Choroid plexus epithelial cell (primary cell): ENCODE measurements at places on chromosomes 12 and 14.

DNA sequence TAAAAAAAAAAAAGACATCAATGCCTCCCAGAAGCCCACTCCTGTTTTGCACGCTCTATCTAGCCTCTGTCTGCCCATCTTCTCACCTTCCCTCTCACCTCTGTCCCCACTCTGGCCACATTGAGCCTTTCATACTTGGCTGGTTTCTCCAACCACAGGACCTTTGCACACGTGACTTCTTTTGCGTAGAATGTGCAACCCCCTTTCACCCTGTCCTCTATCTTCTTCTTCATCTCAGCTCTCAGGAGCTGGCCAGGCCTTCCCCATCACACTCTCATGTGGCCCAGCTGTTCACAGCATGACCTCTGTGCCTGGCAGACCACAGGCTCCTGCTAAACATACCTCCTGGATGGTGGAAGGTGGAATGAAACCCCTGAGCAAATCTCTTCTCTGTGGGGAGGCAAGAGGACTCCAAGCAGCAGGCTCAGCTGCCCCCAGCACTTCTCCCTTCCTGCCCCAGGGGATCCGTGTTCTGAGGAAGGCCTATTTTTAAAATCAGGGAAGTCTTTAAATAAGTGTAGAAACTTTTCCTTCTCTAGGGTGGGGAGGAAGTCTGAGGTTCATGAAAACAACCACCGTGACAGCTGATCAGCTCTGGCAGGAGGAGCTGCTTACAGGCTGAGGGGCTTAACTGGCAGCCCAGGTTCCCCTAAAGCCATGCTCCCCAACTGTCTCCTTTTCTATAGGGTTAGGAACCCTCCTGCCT is 11.6 kb downstream of the HVCN1 start:
- peak; percentile 85 for DNase-seq

GRCh38 chr14:66065188-66065587 is 421.0 kb upstream of the CCDC196 start:
- DNase-seq: no peak

DNA sequence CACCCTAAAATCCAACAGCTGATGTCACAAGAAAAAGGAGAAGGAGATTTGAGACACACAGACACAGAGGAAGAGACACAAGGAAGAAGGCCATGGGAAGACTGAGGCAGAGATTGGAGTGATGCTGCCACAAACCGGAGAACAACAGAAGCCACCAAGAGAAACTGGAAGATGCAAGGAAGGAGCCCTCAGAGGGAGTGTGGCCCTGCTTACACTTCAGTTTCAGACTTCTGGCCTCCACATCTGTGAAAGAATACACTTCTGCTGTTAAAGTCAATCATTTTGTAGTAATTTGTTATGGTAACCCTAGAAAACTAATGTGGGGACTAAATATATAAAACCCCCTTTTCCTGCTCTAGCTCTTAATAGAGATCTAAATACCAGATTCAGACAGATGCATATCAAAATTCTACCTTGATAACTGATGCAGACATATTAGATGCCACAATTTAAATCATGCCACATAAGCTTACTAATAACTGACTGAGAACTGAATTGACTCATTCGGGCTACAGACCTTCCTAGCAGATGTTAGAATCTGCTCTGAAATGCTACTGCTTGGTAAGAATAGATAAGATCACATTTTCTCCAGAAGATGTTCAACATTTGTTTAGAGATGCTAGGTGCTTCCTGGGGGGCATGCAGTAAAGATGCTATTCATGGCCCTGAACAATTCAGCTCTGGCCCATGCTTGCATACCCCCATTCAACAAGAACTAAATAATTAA is 113.1 kb upstream of the CCND2 start:
- DNase-seq: no peak

- DNase-seq: no peak
These were observed 68.9 kb downstream of the TESC start for GRCh38 chr12:117030187-117030900.

DNA sequence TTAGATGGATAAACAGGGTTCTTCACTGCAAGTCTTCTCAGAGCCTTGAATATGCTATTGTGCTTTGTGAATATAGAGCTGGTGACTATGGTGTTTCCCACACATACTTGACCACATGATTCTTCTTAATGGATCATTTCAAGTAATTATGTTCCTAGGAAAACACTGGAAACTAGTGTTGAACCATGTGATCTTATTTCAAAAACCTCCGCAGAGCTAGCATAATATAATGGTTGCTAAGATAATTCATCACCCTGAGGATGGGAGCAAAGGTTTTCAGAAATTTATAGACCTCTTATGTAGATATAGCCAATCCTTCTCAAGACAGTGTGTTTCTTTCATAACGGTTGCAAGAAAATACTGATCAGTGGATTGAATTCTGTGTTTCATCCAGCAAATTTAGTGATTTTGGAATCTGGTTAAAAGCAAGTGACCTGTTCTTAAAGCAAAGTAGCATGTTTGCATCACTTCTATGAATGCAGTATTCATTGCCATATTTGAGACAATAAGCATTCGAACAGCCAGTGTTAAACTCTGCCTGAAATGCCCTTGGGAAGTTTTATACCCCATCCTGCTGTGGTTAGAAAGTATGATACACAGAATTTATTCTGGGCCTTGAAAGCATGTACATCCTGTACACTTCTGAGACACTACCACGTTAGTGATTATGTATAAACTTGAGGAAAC is 341.0 kb upstream of the E2F7 start:
- no peak for DNase-seq

DNA sequence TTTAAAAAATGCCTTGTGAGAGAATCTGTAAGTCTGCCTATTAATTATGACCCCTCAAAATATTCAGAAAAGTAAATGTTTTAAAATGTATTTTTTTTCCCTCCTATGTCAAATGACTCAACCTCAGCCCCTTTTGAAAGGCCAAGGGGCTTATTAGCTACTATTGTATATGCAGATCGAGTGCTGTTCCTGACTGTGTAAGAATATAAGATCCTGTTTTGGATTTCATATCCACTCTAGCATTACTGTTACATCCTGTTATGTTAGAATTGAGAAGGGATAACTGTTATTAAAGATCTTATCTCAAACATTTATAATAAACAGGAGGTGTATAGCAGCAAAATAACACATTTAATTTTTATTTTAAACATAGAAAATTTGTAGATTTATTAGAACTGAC is 46.6 kb upstream of the TPH2 start:
- no peak for DNase-seq

DNA sequence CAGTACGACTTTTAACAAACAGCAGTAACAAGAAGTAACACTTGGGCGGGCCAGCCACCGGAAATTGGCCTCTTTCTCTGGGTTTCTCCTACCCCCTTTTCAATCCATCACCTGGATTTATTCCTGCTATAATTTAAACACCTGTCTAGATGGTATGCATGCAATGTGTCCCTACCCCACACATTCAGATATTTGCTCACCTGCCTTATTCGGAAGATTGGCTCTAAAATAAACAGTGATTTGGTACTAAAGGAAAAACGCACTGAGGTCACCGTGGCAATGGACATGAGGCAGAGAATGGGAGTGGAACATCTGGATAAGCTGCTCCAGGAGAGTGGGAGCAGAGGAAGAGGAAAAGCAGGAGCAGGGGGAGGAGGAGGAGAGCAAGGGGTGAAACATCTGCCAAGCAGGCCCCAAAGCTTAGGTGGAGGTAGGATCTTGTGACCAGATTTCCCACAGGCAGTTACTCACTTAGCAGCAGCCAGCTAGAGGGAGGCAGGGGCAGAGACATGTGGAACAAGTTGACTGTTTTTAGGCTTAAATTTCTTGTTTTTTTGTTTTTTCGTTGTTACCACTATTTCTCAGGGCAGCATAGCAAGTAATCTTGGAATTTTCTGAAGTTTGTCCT is 150.9 kb downstream of the TTLL5 start:
- DNase-seq: no peak

GRCh38 chr12:3554371-3555115 is 63.5 kb downstream of the PRMT8 start:
- DNase-seq: peak; percentile 37
